NCI-H524 (cell line): ENCODE measurements at places on chromosomes 11 and 22.

DNA sequence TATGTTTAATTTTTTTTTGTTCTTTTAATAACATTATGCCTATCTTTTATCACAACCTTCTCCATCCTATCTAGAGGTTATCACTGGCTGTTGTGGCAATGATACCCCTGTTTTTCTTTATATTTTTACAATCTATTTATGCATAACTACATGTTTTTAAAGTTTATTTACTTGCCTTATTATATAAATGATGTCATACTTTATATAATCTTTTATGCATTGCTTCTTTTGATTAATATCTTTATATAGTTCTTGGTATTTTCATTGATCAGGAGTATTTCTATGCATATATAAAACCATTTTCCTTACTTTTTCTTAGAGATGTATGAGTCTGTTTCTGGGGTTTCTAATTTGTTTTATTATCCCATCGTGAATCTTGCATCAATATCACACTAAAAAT, 719.8 kb upstream of the RAG2 start:
- no peak for DNase-seq

- DNase-seq = no peak
These were observed 12.0 kb upstream of the LAYN start for GRCh38 chr11:111528557-111528956.

GRCh38 chr22:36177160-36177559, 16.6 kb upstream of the APOL3 start:
- DNase-seq = no peak

- no peak for DNase-seq
These were observed 148.2 kb downstream of the CHST1 start for GRCh38 chr11:45517171-45517770.

GRCh38 chr11:57432149-57432561, 5.2 kb upstream of the SLC43A3 start:
- DNase-seq = no peak

GRCh38 chr11:123404676-123405075, 25.4 kb upstream of the GRAMD1B start:
- peak; percentile 44 for DNase-seq

- no peak for DNase-seq
These were observed 59.6 kb upstream of the PDE3B start for GRCh38 chr11:14584035-14584363.

DNA sequence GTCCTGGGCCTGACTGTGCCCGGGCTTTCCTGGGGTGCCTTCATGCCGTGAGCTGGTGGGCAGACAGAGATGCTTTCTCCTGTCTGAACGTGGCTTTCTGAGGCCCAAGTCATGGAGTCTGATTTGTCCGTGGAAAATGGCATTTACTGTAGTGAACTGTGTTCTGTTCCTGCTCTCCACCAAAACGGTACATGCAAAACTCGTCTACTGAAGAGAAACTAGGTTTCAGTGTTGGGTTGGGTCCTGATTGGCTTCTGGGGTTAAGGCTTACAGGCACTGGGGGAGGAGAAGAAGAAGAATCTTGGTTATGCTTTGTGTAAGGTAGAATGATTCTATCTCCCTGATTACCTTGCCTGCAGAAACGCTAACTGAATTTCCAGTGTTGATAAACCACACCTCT, 541.7 kb downstream of the NTM start:
- DNase-seq = no peak

- DNase-seq = no peak
These were observed at the start of gene MOV10L1 for GRCh38 chr22:50089682-50090411. TSS of gene MOV10L1 (plus strand) at chr22:50090006. CDS start at chr22:50090089, 83 bp downstream.

- DNase-seq = no peak
These were observed 1571.2 kb upstream of the RAG2 start for GRCh38 chr11:38169286-38169685.

DNA sequence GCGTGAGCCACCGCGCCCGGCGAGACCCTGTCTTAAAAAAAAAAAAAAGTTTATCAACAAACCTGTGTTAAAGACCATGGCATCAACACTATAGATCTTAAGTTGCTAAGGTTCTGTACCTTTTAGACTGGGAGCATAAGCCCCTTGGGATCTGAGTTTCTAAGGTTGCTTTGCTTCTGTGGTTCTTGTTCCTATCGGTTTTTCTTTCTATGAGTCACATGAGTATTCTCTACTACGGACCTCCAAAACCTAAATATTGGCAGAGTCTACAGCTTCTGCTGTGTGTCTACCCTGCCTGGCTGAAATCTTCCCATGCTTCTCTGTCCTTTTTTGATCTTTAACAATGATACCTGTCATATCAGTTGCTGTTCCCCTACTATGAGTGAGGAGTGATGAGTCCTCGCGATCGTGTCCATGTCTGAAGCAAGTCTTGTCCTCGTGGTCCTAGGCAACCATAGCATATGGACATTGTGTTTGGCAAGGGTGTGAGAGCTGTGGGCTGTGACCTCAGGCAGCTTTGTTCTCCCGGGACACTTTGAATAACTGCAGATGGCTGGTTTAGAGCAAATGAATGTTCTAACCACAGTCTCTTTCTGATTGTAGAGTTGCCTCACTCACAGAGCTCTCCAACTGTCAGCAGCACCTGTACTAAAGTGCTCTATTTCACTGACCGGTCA, 9.0 kb upstream of the DLAT start:
- DNase-seq = no peak
